WERI-Rb-1 (cell line): ENCODE measurements at places on chromosomes 7 and 10.

DNA sequence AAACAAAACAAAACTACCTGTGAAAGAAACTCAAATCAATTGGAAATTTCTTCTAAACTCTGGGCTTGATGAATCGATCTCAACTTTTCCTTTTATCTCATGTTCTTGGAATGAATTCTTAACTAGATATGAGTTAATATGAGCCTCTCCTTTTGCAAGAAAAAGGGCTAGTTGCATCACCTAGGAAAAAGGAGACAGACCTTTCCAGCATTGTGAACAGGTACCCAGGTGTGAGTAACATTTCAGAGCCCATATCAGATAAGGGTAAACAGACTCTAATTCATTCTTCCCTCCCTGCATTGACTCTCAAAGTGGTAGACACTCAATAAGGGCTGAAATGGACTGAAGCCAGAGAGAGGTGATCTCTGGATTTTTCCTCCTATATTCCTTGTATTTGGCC lies 103.8 kb upstream of the AGR3 start:
- DNase-seq = no peak

DNA sequence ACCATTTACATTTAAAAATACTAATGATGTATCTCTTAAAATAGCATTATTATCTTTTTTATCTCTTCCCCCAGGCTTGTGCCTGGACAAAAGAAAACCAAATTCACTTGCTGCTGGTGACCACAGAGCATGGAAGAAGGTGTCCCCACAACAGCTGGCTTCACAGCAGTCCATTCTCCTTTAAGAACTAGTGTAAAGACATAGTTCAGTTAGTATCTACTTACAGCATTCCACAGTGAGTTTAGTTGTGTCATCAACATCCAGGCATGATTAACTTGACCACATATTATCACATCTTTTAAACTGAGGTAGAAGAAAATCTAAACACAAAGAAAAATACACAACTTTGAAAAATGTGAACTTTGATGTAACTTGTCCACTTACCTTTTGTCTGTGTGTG lies 55.0 kb downstream of the LRRC17 start:
- no peak for DNase-seq

GRCh38 chr10:112842832-112843360 lies 107.2 kb upstream of the TCF7L2 start:
- no peak for DNase-seq

DNA sequence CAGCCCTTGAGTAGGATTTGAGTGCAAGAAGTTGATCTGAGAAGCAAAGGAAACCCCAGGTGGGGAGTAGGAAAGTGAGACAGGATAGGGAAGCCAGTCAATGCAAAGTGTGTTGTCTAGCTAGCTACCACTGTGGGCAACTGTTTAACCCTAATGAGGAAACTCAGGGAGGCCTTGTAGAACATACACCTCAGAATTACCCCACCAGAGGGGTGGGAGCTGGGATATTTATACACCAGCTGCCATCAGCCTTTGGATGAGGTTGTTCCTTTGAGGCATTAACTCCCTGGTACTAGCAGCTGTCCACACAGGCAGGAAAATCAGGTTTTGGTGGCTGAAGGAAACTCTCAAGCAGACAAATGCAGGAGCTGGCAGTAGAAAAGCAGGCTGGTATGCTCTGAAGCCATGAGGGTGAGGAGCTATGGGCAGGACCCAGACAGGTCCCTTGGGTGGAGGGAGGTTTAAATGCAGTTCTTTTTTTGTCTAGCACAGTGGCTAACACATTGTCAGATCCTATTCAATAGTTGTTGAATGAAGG lies 60.1 kb upstream of the ARID5B start:
- DNase-seq = no peak

- DNase-seq = no peak
These were observed 63.3 kb upstream of the LRRC17 start for GRCh38 chr7:102849538-102849937.

GRCh38 chr7:134289423-134289822 lies 27.3 kb downstream of the SLC35B4 start:
- DNase-seq = no peak

GRCh38 chr7:4010923-4011656 lies 671.0 kb upstream of the FOXK1 start:
- no peak for DNase-seq

DNA sequence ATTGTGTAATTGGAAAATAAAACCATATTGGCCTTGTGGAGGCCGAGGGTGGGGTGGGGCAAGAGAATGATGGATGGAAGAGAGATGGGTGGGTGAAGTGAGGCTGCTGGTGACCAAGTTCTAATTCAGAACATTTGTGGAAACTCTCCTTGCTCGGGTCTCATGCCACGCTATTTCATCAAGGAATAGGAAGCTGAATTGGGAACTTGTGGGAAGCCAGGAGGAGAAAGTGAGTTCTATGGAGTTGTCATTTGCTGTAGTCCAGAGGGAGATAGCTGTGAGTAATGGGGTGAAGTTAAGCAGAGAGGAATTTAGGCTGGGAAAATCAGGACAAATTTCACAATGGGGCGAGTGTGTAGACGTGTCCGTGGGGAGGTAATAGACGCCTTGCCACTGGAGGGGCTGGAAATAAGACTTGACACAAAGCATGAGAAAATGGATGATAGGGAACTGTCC lies 339.2 kb downstream of the LRMDA start:
- DNase-seq = no peak
